ENCODE measurements at places on chromosomes 6 and 20.

GRCh38 chr6:92559611-92560010, 859.7 kb downstream of the EPHA7 start:
- DNase-seq = no peak

- DNase-seq = no peak
Measured at GRCh38 chr6:16355699-16356446, 117.5 kb downstream of the GMPR start.

GRCh38 chr20:63084563-63084927, 77.8 kb upstream of the BHLHE23 start:
- DNase-seq = no peak

- no peak for DNase-seq
Measured at GRCh38 chr6:104969785-104970581, 13.1 kb downstream of the LIN28B start.

GRCh38 chr6:2433266-2433665, 187.9 kb upstream of the GMDS start:
- no peak for DNase-seq

DNA sequence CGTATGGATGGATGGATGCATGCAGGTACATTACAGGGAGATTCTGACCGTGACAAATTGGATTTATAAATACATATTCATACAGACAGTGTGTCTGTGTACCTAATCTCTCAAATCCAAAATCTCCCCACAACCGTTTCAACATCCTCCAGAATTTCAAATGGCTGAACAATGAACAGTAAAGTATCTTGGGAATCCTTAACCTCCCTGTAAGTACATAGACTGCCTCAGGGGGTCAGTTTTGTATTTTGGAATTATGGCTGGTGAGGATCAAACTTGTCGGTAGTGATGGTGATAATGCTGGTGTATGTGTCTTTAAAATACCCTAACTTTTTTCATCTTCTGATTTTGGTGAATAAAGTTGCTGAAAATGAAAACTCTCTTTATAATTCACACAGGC, 246.2 kb downstream of the FOXC1 start:
- no peak for DNase-seq

DNA sequence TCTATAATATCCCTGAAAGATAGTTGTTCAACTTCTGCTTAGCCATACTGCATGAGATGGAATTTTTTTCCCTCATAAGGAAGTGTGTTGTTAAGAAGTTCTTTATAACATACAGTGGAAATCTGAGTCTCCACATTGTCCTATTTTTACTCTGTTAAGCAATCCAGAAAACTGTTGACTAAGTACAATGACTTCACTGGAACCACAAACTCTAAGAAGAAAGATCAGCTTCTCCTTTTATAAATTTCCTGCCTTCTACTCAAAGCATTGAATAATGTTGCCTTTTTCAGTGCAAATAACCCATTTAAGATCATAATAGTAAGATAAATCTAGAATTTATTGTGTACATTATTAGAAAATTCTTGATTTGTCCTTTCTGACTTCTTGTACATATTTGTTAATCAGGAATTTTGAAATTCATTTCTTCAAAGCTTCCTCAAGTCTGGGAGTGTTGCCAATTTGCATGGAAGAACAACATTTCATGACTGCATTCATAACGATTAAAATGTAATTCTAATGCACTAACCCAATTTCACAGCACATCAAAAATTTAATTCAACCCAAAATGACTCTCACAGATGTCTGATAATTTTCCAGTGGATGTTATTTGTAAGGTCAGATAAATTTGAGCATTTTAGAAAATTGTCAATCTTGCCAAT, 45.6 kb upstream of the ANKEF1 start:
- peak; percentile 27 for DNase-seq

Measured in GM04503 (cell line).